Dermis blood vessel endothelial cell (primary cell): ENCODE measurements at places on chromosomes 4 and X. TPM values are rescaled to one million over a fixed set of nuclear protein-coding genes. Genes with fewer than 3 reads are reported as not detected.

GRCh38 chr4:152325831-152326230, 210.1 kb downstream of the FBXW7 start:
- no peak for DNase-seq

DNA sequence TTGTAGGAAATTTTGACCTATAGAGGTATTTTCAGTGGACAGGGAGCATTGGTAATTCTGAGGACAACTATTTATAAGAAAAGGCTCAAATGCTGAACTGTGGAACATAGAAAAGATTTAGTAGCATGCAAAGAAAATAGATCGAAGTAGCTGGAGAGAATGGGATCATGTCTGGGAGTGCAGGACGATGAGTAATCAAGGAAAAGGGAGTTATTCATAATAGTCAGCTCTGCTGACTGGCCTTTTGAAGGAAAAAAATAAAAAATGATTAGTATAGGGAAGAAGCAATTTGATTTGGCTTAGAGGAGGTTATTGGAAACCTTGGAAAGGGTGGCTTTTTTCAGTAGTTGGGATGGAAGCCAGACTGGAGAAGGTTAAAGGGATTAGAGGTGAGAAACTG, 22.9 kb upstream of the ANK2 start:
- DNase-seq: no peak

GRCh38 chr4:86594559-86595425, 677 bp downstream of the PTPN13 start:
- DNase-seq: peak; percentile 2

- no peak for DNase-seq
Observed at GRCh38 chr4:145533001-145533400, 51.3 kb downstream of the SMAD1 start.

DNA sequence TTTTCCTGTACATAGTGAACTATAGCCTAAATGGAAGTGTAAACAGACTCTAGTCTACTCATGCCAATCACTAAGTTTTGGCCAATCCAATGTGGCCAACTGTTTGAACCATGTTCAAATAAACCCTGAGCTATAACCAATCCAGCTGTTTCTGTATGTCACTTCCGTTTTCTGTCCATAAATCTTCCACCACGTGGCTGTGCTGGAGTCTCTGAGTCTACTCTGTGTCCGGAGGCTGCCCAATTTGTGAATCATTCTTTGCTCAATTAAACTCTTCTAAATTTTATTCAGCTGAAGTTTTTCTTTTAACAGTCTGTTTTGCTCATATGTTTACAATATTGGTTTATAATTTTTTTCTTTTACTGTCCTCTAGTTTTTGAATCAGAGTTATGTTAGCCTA, 112.3 kb upstream of the BANK1 start:
- DNase-seq: no peak

DNA sequence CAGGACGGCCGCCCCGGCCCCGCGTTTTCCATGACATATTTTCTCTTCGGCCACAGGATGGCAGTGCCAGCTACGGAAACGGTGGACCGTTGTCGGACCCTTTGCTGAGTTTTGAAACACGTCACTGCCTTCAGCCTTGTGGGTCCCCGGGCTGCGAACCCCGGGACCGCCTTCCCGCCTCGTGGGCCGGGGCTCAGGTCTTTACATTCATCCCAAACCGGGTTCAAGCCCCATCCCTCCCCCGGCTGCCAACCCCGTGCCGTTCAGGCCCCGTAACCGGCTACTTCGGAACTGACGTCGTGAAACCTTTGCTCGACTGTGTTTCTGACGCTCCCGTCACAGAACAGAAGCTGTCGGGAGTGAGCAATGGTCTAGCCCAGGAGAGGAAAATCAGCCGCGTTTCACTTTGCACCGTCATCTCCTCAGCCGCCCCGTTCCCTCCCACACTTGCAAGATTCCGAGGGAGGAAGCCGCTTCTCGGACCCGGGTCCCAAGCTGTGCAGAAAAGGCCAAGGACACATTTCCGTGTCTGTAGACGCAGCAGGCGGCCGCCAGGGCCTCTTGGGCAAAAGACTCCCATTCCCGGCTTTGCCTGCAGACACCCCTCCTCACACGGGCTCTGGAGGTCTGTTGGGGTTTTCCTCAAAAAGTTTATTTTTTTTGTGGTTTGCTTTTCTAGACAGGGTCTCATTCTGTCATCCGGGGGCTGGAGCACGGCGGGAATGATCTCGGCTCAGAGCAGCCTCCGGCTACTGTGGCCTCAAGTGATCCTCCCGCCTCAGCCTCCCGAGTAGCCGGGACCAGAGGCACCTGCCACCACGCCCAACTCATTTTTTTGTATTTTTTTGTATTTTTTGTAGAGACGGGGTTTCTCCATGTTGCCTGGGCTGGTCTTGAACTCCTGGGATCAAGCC, 41.4 kb upstream of the PPP2R3B start:
- peak; percentile 53 for DNase-seq

DNA sequence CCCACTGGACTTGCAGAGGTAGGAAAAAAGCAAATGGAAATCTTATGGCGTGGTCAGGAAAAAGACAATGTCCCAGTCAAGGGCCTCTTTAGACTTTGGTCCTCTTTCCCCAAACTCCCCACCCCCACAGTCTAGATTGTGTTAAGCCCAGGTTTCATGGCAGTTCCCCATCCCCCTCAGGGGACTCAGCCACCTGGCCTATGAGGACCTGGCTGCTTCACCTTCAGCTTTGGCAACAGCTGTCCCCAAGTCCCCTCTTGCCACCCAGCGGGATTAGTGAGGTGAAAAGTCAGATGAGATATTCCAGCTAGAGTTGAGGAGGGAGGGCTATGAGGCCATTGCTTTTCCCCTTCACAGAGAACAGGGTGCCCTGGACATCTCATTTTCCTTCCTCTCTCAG, 457 bp downstream of the RIPPLY1 start:
- DNase-seq: no peak

GRCh38 chrX:50853399-50853798, 39.4 kb upstream of the SHROOM4 start:
- DNase-seq: no peak

- no peak for DNase-seq
Observed at GRCh38 chr4:80058740-80059139, 14.3 kb downstream of the ANTXR2 start.

- DNase-seq: no peak
Observed at GRCh38 chrX:115499112-115499805, 61.7 kb upstream of the PLS3 start.

The CDKL2 gene
- total RNA-seq: 0.14 and 0.34 TPM in 2 replicates

The UGT2B15 gene
- not detected in 2 replicates for total RNA-seq

The TLR3 gene
- total RNA-seq: 2.4 and 7.1 TPM in 2 replicates

The USP11 gene
- total RNA-seq: 35.6 and 51.1 TPM in 2 replicates
